Substantia nigra (tissue), 51 donors: ENCODE measurements at places on chromosomes 7 and 10.

- DNase-seq = no peak
These were observed 5.4 kb downstream of the TSPAN13 start for GRCh38 chr7:16758631-16759611.

GRCh38 chr10:97280783-97281182 lies 11.7 kb downstream of the ARHGAP19 start:
- DNase-seq = no peak

DNA sequence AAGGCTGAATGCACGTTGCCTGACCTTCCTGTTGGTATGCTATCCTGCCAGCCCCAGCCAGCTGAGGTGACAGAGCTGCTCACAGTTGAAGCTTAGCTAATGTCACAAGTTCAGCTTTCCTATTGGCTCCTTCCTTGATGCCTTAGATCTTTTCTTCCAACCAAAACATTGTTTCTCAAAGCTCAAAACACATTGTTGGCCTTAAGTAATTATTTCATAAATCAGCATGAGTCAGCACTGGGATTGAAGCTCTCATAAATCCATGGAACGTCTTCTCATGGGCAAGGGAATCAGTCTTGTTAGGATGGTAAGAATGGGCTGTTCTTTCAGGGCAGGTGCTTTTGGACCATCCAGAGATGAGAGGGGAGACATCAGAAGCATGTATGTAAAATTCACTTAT lies 128.1 kb upstream of the SAMD8 start:
- DNase-seq = no peak

DNA sequence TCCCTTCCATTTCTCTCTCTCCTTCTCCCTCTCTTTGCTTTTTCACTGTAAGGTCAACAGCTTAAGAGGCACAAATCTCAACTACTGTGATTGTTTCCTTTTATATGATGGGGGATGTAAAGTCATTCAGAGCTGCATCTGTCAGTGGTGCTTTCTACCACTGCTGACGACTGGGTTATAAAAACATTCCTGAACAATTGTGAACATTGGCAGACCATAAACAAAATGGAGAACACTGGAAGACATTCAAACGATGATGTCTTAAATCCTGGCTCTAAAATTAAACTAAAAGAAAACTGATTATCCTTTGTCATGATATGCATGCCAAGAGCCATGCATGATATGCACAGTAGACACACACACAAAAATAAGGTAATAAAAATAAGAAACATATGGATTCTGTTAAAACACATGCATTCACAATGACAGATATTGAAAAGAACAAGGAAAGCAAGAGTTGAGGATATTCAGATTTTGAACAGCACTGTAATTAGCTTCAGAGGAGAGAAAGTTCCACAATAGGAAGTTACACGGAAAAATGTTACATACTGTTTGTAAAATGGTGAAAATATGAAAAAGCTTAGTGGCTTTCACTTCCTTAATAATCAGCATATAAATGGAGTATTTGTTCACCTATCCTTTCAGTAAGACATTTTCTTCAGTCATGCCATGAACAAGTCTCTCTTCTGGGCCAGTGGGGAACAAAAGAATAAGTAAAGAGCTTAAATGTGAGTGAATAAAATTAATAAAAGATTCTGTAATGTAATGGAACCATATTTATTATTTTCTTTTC lies 89.2 kb downstream of the RNLS start:
- no peak for DNase-seq

- no peak for DNase-seq
These were observed 4.4 kb downstream of the ETV1 start for GRCh38 chr7:13984831-13985685.

GRCh38 chr10:44245601-44245938 lies 139.3 kb downstream of the CXCL12 start:
- no peak for DNase-seq

DNA sequence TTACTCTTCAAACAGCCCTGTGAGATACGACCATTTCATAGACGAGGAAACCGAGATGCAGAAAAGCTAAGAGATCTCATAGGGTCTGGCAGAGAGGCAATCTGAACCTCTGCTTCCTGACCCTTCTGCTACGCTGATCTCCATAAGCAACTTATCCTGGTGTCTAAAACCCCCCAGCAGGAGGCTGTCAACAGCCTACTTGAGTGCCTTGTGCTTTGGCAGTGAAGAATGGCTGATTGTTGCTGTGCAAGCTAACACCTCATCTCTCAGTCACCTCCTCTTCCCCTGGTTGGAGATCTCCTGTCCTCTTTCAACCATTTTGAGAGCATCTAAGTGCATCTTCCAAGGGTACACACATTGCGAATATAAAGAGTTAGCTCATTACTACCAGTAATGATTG lies 86.2 kb downstream of the AOAH start:
- no peak for DNase-seq

DNA sequence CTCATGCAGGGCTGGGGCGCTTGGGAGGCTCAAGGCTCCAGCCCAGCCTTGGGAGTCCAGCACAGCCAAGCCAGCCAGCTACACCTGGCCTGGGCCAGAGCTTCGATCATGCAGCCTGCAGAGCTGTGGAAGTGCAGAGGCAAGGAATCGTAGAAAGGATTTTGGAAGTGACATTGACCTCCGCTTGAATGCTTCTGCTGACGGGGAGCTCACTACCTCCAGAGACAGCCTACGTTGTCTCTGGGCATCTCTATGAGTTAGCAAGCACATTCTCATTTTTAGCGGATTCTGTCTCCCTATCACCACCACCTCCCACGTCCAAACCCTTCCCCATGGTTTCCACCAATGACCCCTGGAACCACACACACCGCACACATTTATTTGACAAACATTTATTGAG lies 88.5 kb downstream of the MICALL2 start:
- no peak for DNase-seq

- DNase-seq = no peak
These were observed 78.4 kb downstream of the NXPH1 start for GRCh38 chr7:8511855-8512254.
